ENCODE measurements at places on chromosomes 5 and 9.

DNA sequence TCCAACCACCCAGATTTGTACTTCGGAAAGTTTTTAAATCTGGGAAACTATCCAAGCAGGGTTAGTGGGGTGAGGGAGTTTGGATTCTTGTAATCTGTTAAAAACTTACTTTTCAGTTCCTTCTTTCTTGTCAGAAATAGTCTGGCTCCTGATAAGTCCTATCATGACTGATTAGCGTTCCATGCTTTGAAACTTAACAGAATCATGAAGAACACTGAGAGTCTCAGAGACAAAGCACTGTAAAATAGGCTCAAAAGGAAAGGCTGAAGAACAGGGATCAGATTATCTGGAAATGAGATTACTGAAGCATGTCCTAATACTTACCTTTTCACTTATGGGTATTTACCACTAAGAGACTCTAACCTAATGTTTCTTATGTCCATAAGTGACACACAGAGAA, 242.5 kb downstream of the ARRDC3 start:
- no peak for DNase-seq

- DNase-seq = no peak
These were observed 1084.4 kb upstream of the WWC1 start for GRCh38 chr5:167207081-167207480.

GRCh38 chr5:176360894-176361436, 599 bp downstream of the KIAA1191 start:
- no peak for DNase-seq

DNA sequence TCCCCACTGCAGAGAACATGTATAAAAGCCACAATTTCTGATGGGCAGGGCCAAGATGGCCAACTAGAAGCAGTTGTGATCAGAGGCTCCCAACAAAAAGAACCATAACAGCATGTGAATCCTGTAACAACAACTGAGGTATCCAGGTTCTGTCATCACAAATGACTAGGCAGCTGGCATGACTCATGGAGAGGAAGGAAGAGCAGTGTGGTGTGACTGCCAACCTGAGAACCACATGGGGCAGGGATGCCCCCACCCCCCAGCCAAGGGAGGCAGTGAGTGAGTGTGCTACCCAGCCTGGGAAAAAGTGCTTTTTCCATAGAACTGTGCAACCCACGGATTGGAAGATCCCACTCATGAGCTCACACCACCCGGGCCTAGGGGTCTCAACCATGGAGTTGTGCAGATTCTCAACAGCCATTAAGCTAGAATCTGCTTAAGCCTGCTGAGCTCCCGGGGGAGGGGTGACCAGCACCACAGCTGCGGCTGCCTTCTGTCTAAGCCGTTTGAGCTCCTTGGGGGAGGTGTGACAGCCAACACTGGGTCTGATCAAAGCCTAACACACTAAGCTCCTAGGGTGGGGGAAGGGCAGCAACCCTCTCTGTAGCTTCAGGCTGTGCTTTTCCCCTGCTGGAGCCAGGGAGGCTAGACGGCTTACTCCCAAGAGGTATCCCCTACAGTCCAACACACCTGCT, 80.1 kb upstream of the DMAC1 start:
- DNase-seq = no peak

GRCh38 chr9:7491641-7492040, 307.9 kb downstream of the DMAC1 start:
- DNase-seq = no peak

GRCh38 chr5:31362529-31362900, 169.0 kb downstream of the CDH6 start:
- DNase-seq = no peak

DNA sequence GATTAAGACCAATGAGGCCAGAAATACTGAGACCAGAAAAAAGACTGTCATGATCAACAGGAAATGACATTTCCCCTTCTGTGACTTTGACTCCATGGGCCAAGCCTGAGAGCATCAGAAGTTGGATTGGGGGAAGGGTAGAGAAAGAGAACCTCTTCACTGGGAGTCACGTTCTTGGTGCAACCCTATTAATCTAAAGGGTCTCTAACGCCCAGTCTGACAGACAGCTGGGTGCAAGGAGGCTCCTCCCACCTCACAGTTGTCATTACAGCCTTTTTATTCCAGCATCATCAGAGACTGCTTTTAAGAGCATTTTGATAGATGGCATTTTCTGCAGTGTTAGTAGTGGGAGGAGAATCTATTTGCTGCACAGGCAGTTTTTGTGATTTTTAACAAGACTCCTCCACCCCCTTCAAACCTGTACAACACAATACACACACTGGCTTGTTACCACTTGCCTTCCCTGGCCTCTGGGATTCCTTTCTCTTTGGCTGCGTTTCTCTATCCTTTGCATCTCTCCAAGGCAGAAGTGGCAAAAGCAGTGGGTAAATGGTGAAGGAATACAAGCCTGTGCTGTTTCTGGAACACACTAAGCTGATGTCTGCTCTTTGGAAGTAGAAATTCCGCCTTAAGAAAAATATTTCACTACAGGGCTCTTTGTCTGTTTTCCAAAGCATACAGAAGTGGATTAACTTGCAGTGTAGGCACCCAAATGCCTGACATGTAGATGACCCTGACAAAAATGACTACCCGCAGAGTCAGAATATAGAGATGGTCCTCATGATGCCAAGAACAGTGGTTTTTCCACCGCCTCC, 310.4 kb upstream of the ZNF608 start:
- DNase-seq = no peak

DNA sequence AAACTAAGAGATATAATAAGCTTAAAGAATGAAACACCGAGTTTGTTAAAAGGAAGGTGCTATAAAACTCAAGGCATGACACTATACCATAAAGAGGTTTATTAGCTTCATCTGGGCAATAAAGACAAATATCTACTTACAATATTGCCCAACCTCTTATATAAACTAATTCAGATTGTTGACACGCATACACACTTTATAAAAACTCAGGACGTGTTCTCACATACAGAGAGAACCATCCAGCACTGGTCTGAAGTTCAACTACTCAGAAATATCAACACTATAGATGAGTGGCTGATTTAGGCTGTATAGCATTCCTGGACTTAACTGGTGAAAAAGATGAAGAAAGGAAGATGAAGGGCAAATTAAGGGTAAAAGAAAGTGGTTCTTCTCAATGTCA, 81.2 kb downstream of the FRMD3 start:
- DNase-seq = no peak

DNA sequence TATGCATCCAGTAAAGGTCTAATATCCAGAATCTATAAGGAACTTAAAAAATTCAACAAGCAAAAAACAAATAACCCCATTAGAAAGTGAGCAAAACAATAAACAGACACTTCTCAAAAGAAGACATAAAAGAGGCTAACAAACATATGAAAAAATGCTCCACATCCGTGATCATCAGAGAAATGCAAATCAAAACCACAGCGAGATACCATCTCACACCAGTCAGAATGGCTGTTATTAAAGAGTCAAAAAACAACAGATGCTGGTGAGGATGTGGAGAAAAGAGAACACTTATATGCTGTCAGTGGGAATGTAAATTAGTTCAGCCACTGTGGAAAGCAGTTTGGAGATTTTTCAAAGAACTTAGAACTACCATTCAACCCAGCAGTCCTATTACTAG, 86.1 kb downstream of the WWC1 start:
- DNase-seq = no peak

GRCh38 chr5:67651180-67651579, 454.6 kb upstream of the CD180 start:
- no peak for DNase-seq

GRCh38 chr9:131969469-131969989, 110.1 kb downstream of the MED27 start:
- no peak for DNase-seq

DNA sequence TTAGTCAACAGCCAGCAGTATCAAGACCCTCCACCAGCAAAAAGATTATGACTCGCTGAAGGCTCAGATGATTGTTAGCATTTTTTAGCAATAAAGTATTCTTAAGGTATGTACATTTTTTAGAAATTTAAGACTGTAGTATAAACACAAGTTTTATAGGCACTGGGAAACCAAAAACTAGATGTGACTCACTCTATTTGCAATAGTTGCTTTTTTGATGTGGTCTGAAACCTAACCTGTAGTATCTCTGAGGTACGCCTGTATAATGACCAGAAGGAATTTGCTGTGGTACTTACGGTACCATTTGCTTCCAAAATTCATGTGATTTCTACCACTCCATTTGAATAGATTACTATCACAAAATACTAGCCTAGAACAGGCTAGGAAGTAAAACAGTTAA, 60.8 kb downstream of the WDR41 start:
- no peak for DNase-seq

GRCh38 chr5:55700745-55701144, 11.4 kb downstream of the SLC38A9 start:
- no peak for DNase-seq

- DNase-seq = no peak
These were observed 63.5 kb upstream of the SLC2A8 start for GRCh38 chr9:127333221-127334064.

- peak; percentile 95 for DNase-seq
These were observed at the start of gene PFDN1 for GRCh38 chr5:140302786-140303639. PFDN1 (minus strand) TSS chr5:140303101; CDS start chr5:140303073, 28 bp downstream.

- no peak for DNase-seq
These were observed 1.5 kb downstream of the NDFIP1 start for GRCh38 chr5:142110046-142110531.

DNA sequence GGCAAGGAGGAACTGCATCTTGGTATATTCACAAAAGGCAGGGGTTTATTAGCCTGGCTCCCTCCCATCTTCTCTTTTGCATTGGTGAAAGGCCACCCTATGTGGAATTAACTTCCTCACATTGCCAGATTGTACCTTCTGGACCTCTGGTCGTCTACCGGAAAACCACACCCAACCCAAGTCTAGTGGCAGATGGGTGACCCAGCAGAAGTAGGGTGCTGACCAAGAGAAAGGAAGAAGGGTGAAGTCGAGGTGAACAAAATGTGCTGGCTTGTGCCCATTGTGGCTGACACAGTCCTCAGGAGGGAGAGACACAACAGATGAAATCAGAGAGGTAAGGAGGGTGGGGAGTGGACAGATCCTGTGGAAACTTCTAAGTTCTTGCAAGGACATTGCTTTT, 39.8 kb upstream of the DAP start:
- no peak for DNase-seq

DNA sequence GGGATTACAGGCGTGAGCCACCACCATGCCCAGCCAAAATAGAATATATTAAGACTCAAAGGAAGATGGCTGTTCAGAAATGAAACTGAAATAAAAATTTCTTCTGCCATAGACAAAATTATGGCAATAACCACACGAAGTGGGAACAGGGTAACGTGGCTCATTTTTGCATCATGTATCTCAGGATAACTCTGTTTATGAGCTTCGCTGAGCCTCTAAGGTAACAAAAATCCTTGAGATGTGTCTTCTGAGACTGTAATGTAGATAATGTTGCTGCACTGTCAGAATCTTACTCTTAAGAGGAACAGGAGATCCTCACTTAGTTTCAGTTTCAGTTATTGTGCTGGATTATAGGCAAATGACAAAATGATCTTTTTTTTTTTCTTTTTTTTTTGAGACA, 153.8 kb downstream of the GOLPH3 start:
- no peak for DNase-seq

- DNase-seq = no peak
These were observed 29.8 kb downstream of the AHRR start for GRCh38 chr5:351084-351920.

GRCh38 chr5:124583469-124584350, 162.7 kb downstream of the ZNF608 start:
- DNase-seq = no peak

DNA sequence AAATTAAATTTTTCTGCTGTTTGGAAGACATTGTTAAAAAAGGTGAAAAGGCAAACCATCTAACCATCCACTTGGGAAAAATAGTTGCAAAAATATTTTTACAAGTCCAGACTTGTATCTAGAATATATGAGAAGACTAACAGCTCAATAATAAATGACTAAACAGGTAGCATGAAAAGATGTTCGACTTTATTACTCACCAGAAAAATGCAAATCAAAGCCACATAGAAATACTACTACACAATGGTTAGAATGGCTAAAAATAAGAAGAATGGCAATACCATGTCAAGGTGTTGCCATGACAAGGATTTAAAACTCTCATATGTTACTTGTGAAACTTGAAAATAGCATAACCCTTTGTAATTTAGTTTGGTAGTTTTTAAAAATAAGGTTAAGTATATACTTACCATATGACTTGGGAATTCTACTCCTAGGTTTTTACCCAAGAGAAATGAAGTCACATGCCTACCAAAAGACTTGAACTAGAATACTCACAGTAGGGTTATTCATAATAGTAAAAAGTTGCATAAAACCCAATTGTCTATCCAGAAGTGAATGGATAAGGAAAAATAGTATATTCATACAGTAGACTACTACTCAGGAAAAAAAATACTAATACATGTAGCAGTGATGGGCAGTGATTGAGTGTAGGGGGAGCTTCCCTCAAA, 93.8 kb downstream of the VPS13A start:
- DNase-seq = no peak

GRCh38 chr5:88831816-88832215, 51.2 kb downstream of the MEF2C start:
- no peak for DNase-seq

Measured in psoas muscle (tissue), 8 donors.